ENCODE measurements at places on chromosomes 3 and 15.

DNA sequence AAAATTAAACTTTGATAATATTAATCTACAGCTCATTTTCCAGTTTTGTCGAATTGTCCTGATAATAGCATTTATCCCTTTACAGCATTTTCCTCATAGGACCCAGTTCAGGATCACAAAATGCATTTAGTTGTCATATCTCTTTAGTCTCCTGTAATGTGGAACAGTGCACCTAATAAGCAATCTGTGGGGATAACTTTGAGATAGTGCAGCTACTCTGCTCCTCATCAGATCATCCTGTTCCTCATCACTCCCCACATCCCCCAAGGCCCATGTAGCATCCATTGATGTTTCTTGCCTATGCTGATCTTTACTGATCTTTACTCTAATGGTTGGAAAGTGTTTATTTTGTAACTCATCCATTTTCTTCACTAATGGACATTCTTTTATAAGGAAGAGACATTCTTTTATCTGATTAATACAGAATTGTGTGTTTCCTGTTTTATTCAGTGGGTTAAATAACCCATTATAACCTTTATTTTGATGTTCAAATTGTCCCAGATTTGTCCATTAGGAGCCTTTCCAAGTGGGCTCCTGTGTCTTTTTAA lies 7.5 kb downstream of the RNF111 start:
- no peak for DNase-seq

DNA sequence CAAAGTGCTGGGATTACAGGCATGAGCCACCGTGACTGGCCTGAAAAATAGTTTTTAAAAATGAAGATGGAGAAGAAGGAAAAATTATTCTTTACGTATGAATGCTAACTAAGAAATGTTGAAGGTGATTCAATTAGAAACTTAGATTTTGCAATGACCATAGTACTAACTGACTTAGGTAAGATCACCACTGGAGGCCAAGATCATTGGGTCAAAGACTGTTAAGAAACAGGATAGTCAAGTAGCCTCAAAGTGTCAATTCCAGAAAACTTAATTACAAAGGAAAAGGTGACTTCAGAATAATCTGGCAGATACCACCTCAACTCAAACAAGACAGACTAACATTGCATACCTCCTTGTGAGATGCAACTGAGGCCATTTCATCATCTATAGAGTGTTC lies 119.3 kb downstream of the FRMD4B start:
- no peak for DNase-seq

DNA sequence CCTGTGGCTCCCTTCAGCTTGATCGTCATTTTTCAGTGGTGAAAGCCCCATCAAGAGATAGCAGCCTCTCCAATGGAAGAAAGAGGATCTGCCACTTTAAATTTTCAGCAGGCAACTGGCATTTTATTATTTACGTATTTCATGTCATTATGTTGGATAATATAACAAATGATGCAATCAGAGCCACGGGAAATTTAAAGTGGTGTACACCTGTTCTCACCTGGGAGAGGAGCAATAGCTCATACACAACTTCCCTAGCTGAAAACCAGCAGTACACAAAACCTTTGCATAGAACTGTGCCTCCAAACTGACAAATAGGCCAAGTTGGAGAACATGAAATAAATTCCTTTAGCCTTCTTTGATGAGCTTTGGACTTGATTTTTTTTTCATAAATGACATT lies 136.9 kb downstream of the SATB1 start:
- no peak for DNase-seq

- no peak for DNase-seq
Measured at GRCh38 chr15:70817266-70817665, 36.7 kb downstream of the LARP6 start.

DNA sequence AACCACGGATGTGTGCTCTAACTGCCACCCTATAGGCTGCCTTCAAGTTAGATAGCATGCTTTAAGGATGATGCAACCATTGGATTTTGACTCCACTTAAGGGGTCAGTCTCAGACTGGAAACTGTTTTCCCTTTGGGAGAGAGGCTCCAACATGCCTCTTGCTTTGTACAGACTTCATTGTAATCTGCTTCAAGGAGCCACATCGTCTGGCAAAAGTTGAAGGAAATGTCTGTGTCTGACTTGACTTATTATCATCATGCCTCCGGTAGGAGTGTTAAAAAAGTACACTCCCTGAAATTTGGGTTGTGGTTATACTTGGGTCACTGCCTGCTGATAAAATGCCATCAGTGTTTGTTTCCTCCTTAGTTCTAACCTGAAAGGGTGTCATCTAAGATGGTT lies 245.4 kb upstream of the CDIN1 start:
- DNase-seq = peak; percentile 13

DNA sequence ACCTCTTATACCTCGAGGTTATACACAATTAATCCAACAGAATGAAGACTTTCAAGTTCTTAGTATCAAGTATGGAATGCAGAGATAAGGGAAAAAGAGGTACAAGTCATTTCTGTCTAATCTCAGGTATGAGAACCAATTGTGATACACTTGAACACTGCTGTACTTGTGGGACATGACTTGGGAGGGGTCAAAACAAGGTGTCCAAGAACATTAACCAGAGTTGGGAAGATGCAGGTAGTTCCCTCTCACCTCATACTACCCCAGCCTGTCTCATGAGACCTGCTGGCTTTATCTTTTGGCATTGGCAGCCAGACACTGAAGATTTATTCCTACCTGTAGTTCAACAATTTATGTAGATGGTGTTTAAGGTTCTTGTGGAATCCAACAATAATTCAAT lies 209.7 kb downstream of the NR1D2 start:
- DNase-seq = no peak

GRCh38 chr3:71002298-71002697 lies 581.2 kb downstream of the FOXP1 start:
- no peak for DNase-seq

GRCh38 chr3:155015776-155016436 lies 64.2 kb upstream of the MME start:
- no peak for DNase-seq

DNA sequence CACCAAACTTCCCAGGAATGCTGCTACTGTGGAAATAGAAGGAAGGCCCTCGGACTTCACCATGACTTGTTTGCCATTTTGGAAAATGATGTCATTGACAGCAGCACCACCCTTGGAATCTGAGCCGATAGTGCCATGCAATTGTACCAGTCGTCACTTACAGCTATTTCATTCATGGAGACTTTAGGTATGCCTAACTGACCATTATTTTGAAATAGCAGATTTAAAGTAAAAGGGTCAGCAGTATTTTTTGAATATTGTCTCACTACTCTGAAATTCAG lies 66.0 kb upstream of the ARL8B start:
- no peak for DNase-seq

DNA sequence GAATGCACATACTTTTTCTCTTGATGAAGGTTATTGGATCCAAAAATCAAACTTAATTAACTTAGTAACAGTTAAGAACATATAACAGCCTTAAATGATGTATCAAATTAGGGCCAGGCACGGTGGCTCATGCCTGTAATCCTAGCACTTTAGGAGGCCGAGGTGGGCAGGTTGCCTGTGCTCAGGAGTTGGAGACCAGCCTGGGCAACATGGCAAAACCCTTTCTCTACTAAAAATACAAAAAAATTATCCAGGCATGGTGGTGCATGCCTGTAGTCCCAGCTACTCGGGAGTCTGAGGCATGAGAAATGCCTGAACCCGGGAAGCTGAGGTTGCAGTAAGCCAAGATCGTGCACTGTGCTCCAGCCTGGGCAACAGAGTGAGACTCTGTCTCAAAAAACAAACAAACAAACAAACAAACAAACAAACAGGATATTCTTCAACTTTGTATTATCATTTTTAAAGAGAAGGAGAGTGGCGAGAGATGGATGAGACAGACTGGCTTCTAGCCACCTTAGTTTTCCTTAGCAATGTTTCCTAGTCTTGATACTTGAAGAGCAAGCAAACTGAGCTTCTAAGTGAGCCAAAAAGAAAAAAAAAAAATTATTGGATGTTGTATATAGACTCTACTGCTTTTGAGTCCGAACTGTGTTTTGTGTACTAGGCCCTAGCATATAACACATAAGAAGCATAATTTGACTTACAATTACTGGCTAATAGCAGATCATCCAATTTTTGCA lies 13.8 kb downstream of the SPRED1 start:
- no peak for DNase-seq

GRCh38 chr15:58384667-58385066 lies 47.1 kb upstream of the LIPC start:
- no peak for DNase-seq

GRCh38 chr3:70999730-71000129 lies 583.8 kb downstream of the FOXP1 start:
- no peak for DNase-seq

GRCh38 chr3:171763392-171763791 lies 46.9 kb downstream of the PLD1 start:
- DNase-seq = no peak

DNA sequence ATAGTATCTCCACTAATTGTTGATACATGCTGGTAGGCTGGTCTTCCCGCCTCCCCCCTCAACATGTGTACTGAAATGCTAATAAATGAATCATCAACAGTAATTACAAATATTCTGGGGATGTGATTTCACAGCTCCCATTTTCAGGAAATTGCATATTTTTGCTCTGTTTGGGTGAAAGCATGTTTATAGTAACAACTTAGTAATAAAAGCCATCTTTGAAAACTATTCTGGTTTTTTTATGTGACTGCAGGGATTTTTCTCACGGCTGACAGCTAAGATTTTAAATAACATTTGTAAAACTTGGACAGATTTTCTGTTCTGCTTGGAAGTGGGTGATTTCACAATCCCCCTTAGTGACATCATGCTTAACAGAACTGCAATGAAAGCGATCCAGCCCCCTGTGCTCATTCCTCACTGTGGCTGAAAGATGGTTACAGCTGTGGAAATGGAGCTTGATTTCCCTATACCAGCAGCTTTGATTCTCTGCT lies 25.6 kb upstream of the FAM174B start:
- DNase-seq = no peak

DNA sequence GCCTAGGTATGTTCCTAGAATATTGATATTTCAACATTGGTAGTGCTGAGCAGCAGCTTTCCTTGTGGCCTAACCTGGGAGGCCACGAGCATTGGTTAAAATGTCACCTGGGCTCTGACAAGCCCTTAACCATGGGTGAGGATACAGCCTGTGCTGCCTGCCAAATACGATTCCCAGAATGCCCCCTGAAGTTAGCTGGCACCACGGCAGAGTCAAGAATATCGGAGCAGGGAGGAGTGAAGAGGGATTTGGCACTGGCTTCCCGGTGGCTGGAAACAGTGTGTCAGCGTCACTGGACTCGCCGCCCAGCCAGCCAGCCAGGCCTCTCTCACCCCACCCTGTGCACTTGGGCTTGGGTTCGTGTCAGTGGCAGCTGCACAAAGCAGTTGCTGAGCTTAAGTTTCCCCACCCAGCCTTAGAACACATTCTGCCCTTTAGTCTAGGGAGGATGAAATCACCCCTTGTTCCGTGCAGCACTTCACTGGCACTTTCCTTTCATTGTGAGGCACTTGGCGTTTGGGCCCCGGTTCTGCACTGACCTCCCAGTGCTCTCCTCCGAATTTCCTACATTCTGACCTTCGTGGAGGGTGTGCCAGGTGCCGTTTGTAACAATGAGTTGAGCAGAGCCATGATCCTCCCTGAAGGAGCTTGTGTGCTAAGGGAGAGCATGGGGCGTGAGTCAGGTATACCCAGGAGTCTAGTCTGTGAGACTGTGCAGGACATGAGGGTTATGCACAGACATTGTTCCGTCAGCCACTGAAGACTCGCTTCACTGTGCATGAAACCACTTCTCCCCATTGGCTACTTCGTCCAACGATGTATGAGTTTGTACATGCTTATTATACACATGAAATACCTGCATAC lies 152.8 kb upstream of the BHLHE40 start:
- no peak for DNase-seq

GRCh38 chr15:22961762-22962161 lies 18.4 kb downstream of the CYFIP1 start:
- no peak for DNase-seq

- peak; percentile 57 for DNase-seq
Measured at GRCh38 chr15:95291898-95292472, 1038.5 kb upstream of the NR2F2 start.

DNA sequence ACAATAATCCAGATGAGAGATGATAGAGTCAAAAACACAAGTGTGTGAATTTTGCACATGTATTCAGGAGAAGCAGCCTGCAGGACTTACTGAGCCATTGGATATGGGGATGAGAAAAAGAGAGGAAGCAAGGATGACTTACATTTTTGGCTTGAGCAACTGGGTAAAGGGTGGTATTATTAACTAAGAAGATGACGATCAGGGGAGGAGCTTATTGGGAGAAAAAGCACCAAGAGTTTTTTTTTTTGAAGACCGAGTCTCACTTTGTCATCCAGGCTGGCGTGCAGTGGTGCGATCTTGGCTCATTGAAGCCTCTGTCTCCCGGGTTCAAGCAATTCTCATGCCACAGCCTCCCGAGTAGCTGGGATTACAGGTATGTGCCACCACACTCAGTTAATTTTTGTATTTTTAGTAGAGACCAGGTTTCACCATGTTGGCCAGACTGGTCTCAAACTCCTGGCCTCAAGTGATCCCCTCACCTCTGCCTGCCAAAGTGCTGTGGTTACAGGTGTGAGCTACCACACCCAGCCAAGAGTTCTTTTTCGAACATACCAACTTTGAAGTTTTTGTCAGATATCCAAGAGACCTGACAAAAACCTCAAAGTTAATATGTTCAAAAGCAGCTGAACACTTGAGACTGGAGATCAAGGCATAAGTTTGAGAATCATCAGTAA lies 14.8 kb upstream of the SH3BP5 start:
- DNase-seq = no peak

DNA sequence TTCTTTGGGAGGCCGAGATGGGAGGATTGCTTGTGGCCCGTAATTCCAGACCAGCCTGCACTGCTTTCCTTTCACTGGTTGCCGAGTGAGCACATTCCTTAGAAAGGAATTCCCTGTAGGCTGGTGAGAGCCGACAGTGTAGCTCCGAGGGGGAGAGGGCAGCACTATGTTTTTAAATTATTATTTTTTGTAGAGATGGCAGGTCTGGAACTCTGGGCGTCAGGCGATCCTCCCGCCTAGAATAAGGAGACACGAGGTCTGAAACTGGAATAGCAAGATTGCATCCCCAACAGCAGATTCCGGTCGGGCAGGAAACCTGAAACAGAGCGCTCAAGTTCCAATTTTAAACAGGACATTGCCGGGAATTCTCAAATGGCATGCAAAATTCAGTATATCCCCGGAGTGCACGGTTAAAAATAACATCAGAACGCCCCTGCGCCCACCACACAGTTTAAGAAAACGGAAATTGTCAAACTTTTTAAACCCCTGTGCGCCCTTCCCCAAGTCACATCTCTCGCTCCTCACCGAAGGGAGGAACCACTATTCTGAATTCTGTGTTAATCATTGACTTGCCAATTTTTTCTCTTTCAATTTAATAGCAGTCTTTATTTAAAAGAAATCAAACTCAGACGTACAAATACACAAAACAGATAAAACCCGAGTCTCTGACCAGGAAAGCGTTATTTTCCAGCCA lies 643 bp upstream of the RNU5B-1 start:
- DNase-seq = no peak

DNA sequence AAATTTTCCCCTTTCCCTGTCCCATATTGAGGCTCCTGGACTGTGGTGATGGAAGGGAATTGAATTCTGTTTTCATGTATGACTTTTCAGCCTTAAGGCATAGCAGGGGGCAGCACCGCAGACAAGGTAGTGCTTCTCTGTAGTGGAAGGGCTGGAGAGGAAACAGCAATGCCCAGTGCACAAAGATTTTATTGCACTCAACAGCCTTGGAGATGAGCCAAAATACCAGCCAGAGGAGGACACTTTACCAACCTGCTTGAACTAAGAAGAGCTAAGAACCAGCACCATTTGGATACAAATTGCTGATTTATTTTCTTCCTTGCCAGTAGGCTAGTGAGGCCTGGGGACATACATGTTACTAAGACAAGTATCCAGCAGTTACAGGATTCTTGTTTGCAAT lies 98.7 kb downstream of the KCNMB2 start:
- no peak for DNase-seq

Data from HEK293T (cell line).